Stimulated activated CD8-positive, alpha-beta memory T cell treated with anti-CD3 and anti-CD28 coated beads, Interleukin-4, amount 100 ng/mL, for 48 hours (primary cell): ENCODE measurements at places on chromosomes 7 and 10.

DNA sequence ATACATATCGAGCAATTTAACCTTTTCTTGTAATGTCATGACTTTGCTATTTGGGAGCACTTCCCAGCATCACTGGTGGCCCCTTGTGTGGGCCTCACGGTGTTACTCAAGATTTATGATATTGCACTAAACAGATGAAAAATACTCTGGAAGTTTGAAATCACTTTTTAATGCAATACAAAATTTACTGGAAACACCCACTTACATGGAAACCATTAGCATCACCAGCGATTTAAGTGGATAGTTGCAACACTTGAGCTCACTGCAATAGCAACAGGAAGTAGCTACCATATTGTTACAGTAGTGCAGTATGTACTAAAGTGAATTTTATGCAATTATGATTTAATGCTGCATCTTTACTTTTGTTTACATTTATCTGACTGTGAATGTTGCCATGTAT lies 184.4 kb downstream of the MDFIC start:
- DNase-seq = no peak

DNA sequence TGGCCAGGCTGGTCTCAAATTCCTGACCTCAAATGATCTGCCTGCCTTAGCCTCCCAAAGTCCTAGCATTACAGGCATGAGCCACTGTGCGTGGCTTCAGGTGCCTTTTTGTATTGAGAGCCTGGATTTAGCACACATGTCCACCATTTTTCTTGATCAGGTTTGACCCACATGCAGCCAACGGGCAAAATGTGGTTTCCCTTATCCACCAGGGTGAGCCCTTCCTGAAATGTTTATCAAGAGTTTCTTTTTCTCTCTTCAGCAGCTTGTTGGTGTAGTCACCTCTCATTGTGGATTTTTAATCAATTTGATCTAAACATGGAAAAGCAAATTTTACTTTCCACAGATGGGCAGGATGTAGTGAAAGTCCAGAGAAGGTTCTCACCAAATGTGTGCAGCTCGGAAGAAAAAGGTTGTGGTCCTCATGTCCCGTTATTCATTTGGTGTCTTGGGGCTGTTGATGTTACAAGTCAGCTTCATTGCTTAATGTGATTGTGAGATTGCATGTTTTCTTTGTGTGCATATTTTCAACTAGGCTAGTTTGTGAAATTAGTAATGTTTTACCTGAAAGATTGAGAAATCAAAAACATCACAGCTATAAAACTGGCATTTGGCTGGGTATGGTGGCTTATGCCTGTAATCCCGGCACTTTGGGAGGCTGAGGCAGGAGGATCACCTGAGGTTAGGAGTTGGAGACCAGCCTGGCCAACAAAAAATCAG lies 28.9 kb downstream of the GUSB start:
- no peak for DNase-seq

- no peak for DNase-seq
These were observed 44.5 kb upstream of the HSPB1 start for GRCh38 chr7:76257973-76258372.

GRCh38 chr7:327991-328702 lies 38.2 kb downstream of the FOXL3 start:
- no peak for DNase-seq

DNA sequence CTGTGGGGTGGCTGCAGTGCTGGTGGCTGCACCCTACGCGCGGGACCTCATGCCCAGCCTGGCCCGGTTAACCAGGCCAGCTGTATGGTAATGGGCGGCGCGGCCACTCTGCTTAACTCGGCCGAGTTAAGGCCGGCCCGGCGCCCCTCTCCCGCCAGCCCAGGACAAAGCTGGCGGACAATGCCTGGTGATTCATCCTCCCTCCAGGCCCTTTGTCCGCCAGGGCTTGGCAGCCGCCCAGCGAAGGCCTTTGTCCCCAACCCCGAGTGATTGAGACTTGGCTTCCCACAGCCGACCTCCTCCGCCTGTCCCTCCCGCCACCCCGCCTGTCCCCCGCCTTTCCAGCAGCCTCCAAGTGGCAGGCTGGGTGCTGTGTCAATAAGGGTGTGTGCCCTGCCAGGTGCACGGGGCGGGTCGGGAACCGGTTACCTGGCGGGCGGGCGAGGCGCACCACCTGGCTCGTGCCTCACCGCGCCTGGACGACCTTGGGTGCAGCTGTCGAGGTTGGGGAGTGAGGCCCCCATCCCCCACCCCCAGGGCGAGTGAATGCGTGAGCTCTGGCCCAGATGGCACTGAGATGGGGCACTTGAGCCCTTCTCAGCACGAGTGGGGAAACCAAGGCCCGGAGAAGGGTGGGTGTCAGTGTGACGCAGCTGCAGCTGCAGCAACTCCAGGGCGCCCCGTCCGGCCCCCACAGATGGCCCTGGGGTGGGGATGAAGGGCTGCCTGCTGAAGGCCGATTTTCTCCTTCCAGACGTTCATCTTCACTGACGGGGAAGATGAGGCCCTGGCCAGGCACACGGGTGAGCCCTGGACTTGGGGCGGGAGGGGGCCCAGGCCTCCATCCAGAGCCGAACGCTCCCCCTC lies 4.6 kb downstream of the LFNG start:
- no peak for DNase-seq

GRCh38 chr10:22379059-22379458 lies 33.8 kb downstream of the SPAG6 start:
- peak; percentile 64 for DNase-seq
